ENCODE measurements at places on chromosomes 2 and 18. TPM values are rescaled to one million over a fixed set of nuclear protein-coding genes. Genes with fewer than 3 reads are reported as not detected.

The FOXD4L1 gene
- 0.18 TPM for total RNA-seq

The TUBA4B gene
- total RNA-seq, result not detected

The OSR1 gene
- total RNA-seq, result not detected

The ALPG gene
- not detected for total RNA-seq

The RGPD4 gene
- 0.09 TPM for total RNA-seq

The PDCD1 gene
- not detected for total RNA-seq

The PPIL3 gene
- 28.7 TPM for total RNA-seq

The RNF181 gene
- total RNA-seq, result 133 TPM

The ABCG5 gene
- total RNA-seq, result not detected

The SYT4 gene
- total RNA-seq, result not detected

The DYSF gene
- 134 TPM for total RNA-seq

The RGPD5 gene
- 47.6 TPM for total RNA-seq

The DNPEP gene
- total RNA-seq, result 40.4 TPM

The FAM237A gene
- total RNA-seq, result not detected

The NEB gene
- 3.6 TPM for total RNA-seq

The TNFRSF11A gene
- total RNA-seq, result 11.1 TPM

The DNAJB2 gene
- 27.3 TPM for total RNA-seq

The CCDC142 gene
- total RNA-seq, result 20.3 TPM

The STARD6 gene
- not detected for total RNA-seq

The PROM2 gene
- 0.60 TPM for total RNA-seq

The SCN2A gene
- not detected for total RNA-seq

The CPO gene
- total RNA-seq, result not detected

The ACVR1C gene
- total RNA-seq, result not detected

The CFAP65 gene
- not detected for total RNA-seq

The CDKL4 gene
- 1.2 TPM for total RNA-seq

The MALL gene
- total RNA-seq, result 114 TPM

The KCNIP3 gene
- 0.21 TPM for total RNA-seq

The C18orf63 gene
- not detected for total RNA-seq

The ASPRV1 gene
- total RNA-seq, result 0.15 TPM

The DOK1 gene
- total RNA-seq, result 14.3 TPM

Measured in endothelial cell of umbilical vein (primary cell).